ENCODE measurements at places on chromosomes 3 and 15.

DNA sequence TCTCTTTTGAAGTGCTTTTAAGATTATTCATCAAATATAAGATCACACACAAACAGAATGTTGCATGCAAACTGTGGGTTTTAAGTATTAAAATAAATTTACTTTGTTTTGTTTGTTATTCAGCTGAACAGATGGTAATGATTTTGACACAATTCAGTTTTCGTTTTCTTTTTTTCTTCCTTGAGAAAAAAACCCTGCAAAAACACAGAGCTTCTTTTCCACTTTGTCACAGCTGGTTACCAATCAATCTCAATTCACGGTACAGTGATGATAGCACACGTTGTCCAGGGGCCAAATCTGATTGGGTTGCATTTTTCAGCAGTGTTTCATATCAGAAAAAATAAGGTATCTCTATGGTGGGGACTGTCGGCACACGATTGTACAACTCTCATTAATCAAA is 473.6 kb downstream of the ROBO2 start:
- DNase-seq: no peak

DNA sequence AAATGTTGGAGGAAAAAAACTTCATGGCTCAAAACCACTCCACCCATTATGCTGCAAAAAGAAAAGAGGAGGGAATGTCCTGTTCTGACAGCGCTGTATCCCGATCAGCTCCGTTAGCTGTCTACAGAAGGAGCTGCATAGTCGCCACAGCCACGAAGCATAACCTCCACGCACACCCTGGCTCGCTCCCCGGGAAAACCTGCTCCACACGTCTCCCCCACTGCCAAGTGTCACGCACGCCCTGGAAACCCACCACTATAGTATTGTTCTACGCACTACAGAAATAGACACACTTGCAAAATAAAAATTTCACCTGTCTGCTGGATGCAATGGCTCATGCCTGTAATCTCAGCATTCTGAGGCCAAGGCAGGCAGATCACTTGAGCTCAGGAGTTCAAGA is 55.8 kb downstream of the TBC1D2B start:
- no peak for DNase-seq

- no peak for DNase-seq
These were observed 39.8 kb downstream of the EOGT start for GRCh38 chr3:68973639-68974038.

- DNase-seq: no peak
These were observed 223.4 kb upstream of the GADL1 start for GRCh38 chr3:31117854-31118253.

- no peak for DNase-seq
These were observed 1.8 kb upstream of the CEP97 start for GRCh38 chr3:101722394-101723173.

- DNase-seq: no peak
These were observed 43.9 kb upstream of the CA12 start for GRCh38 chr15:63425426-63425985.

All from activated T-helper 1 cell treated with anti-CD3 and anti-CD28 coated beads, Interleukin-2, amount 50 U/mL, for 16 hours (primary cell).